COR-L47 (cell line): ENCODE measurements at places on chromosomes 11 and 22.
A peak's percentile ranks its signal among the peaks of the same experiment; 100 is the strongest.

DNA sequence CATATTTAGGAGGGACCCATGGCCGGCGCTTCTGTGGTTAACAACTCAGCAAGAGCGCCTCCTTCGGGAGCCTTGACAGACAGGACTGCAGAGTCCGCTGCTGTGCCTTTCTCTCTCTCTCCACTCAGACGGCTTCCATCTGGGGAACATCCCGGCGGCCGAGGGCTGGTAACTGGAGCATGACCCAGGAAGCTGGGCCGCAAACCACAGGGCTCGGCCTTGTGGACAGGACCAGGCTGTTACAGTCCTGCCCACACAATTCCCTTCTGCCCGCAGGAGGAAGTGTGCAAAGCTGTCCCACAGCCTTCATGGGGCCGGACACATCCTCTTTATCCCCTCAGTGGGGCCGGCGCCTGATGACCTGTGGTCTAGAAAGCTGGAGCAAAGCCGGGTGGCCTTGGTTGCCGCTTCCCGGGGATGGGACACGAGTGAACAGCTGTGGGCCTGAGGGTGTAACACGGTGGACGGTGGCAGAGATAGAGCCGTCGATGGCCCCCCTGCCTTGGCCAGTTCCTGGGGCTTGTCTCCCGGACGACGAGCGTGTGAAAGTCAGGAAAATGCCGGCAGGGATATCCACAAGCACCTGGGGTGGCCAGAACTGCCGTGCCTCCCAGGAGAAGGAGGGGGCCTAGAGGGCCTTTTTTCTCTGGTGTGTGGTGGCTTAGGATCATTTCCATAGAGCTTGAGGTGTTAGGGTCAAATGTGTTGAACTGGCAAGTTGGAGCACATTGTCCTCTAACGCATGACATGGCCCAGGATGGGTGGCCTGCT is 50.1 kb downstream of the FBLN1 start:
- no peak for DNase-seq

DNA sequence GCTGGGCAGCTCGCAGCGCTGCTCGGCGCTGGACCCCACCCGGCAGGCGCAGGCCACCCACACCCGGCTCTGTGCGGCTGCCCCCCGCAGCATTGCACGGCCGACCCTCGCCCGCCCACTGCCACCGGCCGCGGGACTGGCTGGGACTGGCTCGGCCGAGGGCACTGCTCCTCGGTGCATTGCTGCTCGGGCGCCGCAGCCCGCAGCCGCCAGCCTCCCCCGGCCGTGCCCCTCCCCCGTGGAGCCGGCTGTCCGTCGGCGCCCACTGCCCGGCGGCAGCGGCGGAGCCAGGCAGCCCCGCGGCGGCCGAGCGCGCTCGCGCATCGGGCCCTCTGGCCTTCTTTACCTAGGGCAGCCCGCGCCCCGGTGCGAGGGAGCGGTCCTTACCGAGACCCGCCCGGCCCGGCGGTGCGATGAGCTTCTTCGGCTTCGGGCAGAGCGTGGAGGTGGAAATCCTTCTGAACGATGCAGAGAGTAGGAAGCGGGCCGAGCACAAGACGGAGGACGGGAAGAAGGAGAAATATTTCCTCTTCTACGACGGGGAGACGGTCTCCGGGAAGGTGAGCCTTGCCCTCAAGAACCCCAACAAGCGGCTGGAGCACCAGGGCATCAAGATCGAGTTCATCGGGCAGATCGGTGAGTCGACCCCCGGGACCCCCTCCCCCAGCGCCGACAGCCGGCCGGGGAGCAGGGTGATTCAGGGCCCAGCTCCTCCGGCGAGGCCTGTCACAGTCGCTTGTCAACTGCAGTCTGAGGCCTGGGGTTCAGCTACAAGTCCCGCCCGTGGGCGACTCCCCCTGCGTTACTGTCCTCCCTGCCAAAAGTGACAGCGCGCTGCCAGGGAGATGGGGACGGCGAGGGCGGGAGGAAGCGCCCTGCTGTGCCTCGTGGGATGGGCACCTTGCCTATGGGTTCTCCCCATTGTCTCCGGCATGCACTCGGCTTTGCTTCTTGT is 516 bp downstream of the VPS26B start:
- DNase-seq: peak; percentile 92

DNA sequence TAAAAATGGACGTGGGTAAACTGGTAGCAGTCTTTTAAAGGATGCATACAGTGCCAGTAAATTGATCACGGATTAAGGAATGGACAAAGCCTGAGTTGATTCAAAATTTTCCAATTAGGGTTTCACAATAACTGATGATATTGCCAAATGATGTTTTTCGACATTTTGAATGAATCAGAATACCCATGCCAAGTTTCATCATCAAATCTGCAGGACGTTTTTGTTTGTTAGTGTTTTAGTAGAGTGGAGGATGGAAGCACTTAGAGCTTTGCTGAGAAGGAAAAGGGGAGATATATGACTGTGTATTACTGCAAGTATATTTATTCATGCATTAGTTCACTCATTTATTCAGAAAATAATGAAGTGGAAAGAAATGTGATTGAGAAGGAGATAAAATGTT is 78.3 kb downstream of the SLC17A6 start:
- DNase-seq: no peak

DNA sequence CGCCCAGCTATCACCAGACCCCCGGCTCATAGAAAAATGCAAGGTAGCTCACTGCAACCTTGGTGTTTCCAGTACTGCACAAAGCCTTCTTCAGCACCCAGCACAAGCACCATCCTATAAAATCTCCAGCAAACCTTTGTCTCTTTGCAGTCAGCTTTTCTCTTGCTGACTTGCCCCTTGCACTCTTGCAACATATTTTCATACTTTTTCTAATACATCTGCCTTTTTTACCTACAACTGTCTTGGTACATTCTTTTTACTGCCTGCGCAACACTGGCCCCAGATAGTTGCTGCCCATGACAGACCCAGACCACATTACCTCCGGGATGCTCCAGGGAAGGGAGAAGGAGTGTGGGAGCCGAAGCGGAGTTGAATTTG is 142.4 kb downstream of the MPPED1 start:
- DNase-seq: no peak

- peak; percentile 21 for DNase-seq
These were observed at the start of gene EMID1 for GRCh38 chr22:29205594-29206371. Gene EMID1, plus strand, starts transcription at chr22:29205896. Its CDS starts 143 bp downstream, at chr22:29206039.

DNA sequence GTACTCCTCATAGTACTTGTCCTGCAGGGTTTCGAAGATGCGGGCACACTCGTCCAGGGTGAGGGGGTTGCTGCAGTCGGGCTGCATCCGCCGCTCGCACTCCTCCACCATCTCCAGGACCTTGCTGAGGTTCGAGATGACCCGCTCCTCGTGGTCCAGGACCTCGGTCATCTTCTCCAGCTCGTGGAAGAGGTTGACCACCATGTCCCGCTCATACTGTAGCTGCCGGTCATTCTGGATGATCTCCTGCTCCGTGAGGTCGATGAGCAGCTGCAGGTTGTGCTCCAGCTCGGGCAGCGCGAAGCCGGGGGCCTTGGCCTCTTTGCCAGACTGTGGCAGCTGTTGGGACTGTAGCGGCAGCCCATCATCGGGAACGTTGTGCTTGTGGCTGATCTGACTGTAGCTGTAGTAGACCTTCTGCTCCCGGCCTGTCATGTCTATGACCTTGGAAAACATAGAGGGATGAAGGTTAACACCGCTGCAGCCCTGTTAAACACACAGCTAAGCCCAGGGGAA is 13.0 kb downstream of the TFIP11 start:
- DNase-seq: no peak

GRCh38 chr11:33787076-33787475 is 12.8 kb upstream of the FBXO3 start:
- DNase-seq: no peak

DNA sequence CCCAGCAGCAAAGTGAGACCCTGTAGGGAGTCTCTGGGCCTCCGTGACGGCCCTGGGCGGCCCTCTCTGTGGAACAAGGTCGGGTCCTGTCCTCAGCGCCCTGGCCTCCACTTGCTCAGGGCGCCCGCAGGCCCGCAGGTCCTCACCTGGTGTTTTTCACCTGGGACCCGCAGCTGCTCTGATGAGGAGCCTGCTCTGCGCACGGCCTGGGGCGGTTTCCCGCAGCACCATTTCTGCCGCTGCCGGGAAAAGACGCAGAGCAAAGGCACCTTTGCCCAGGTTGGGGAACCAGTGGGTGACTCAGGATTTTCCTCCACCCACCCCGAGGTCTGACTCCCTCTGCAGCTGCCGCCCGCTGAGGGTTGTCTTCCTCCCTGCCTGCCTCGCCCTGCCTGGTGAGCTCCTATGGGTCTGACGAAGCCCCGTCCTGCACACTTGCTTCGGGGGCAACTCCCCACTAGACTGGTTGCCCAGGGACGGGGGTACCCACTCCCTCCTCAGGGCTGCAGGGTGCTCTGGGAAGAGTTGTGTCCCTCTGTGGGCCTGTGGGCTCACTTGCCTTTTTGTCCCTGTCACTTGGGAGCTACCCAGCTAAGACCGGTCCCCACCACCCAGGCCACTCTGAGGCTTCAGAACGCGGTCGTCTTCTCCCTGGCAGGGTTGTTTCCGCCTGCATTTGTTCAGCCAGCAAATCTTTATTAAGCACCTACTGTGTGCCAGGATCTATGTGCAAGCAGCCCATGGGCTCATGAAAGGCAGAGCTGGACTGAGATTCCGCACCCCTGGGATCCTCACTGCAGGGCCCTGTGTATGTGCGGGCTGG is 89.5 kb downstream of the KCNQ1 start:
- DNase-seq: no peak

DNA sequence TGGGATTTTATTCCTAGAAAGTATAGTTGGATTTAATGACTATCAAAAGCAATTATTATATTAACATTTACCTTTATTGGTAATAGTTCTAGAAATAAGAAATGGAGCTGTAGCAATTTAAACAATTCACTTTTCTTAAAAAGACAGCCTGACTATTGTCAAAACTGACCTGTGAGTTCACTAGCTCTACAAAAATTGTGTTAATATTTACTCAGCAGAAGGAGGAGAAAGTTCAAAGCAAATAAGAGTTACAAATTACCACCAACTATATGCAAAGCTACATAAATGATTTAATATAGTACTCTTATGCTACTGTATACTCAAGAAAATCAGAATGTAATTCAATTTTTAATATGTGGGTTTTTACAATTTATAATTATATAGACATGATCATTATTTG is 310.0 kb downstream of the DCDC1 start:
- no peak for DNase-seq

DNA sequence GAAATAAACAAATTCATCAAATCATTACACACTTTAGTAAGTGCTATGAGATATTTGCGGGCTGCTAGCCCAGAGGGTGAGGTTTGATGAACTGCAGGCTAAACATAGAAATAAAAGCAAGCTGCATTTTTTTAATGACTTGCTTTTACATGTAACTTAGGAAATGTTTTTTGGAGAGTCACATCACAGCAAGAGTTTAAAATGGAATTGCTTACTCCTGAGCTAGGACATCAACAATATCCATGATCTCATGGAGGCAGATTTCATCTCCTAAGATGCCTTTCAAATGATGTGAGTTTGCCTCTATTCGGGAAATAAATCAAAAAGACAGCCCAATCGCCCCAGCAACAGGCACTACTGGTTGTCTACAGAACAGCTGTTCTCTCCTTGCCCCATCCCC is 73.4 kb upstream of the CD44 start:
- DNase-seq: no peak

- DNase-seq: no peak
These were observed 102.9 kb downstream of the ADAMTS15 start for GRCh38 chr11:130551388-130551787.

DNA sequence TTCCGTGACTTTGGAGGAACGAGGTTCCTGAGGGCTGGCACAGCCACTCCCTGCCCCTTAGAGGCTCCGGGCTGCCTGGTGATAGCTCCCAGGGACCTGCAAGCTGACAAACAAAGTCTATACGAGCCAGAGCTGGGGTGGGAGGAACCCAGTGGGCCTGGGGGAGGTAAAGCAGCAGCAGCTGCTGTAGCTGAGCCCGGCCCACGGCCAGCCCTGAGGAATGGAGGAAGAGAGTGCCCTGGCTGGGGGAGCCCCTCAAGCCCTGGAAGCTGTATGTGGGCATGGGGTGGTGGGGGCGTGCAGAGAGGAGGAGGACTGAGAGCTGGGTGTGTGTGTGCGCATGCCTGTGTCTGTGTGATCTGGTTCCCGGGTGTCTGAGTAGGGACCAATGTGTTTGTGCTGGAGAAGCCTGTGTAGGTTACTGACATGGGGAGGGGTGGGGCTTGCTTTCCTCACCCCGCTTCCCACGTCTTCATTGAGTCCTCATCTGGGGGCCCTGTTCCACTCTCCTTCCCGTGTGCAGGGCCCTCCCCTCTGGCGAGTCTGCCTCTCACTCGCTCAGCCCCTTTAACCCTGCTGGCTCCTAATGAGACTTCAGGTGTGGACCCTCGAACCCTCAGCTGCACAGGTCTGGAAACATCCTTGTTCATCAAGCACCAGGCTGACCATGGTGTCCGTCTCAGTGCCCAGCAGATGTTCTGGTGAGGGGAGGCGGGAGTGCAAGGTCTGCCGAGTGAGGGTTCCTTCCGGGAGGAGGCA is 10.8 kb downstream of the ST3GAL4 start:
- no peak for DNase-seq

- DNase-seq: no peak
These were observed 33.0 kb upstream of the TH start for GRCh38 chr11:2204361-2205213.

- no peak for DNase-seq
These were observed 23.7 kb upstream of the OR5B12 start for GRCh38 chr11:58465690-58466089.

DNA sequence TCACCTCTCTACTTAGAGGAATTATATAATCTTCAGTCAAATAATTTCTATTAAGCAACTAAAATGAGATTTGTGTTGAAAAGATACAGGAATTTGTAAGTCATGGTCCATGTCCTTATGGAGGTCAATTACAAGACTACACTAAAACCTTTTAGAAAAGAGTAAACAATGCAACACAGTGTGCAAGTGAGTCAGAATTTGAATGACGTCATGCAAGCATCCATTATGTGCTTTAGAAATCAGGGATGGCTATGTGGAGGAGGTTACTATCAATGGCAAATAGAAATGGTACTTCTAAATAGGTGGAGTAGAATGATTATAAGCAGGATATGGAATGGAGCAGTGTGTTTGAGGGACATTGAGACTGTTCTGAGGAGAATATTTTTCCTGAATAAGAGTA is 16.6 kb downstream of the OR10D3 start:
- DNase-seq: no peak

DNA sequence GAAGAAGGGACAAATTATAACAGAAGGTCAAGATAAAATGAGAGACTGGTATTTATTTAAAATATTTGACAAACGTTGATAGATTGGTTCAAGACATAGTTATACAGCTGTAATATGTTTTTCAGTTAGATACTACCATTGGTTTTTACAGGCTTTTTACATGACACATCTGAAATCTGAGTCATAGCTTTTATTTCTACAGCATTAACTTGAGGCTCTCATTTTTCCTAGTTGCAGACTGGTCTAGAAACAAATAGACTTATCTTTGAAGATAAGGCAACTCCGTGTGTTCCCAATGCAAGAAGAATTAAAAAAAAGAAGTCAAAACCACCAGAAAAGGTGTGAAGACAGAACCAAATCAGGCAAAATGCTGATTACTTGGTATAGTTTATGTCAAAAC is 31.3 kb downstream of the CEP57 start:
- no peak for DNase-seq
